ENCODE measurements at places on chromosomes 5 and 9.

GRCh38 chr5:179620293-179620692, 3.2 kb downstream of the HNRNPH1 start:
- DNase-seq, result no peak

DNA sequence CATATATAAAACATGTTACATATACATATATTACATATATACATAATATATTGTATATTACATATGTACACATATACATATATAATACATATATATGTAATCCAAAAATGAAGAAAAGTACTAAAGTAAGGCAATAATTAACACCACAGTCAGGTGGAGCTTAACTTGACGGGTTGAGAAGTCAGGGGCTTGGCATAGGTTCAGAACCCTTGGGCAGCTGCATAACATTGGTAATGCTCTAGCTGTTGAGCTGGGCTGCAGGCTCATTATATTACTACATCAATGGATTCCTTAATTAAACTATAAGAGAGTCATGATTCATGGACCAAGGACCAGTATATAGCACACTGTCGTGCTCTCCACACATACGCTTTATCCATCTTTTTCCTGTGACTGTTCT, 435.2 kb upstream of the ADAMTS16 start:
- DNase-seq, result no peak

DNA sequence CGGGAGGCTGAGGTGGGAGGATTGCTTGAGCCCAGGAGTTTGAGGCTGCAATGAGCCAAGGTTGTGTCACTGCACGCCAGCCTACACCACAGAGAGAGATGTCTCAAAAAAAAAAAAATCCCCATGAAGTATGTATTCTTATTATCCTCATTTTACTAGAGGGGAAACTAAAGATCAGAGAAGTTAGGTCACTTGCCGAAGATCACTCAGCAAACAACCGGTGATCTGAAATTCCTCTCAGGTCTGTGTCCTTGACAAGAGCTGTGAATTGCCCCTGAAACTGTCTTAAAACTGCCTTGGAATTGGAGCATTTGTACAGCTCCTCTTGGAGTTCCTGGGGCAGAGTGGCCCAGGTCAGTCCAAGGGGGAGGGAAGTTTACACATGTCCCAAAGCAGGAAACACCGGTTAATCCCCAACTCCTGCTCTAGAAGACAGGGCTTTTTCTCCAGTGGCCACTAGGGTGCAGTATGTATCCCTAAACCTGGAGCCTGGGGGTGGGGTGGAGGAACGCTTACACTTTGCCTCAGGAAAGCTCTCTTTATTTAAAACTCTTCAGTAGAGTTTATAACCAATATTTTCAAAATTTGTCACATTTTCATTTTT, 27.6 kb downstream of the AQP7 start:
- DNase-seq, result peak; percentile 81

- no peak for DNase-seq
Observed at GRCh38 chr9:13513716-13514444, 234.4 kb upstream of the MPDZ start.

DNA sequence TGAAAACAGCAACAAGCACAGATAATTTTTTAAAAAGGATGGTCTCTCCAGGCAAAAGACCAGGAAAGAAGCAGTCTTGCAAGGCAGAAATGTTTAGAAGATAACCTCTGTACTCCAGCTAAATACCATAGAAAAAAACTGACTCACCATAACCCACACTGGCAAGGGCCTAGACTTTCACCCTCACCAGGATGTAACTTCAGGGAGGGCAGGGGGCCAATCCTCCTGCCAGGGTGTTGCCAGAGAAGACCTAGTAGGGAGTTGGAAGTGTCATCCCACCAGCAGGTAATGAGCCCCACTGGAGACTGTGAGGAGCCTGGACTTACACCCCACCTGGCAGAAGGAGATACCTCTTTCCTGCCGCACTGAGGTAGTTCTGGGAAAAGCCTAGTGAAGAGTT, 97.6 kb downstream of the PRELID2 start:
- no peak for DNase-seq

DNA sequence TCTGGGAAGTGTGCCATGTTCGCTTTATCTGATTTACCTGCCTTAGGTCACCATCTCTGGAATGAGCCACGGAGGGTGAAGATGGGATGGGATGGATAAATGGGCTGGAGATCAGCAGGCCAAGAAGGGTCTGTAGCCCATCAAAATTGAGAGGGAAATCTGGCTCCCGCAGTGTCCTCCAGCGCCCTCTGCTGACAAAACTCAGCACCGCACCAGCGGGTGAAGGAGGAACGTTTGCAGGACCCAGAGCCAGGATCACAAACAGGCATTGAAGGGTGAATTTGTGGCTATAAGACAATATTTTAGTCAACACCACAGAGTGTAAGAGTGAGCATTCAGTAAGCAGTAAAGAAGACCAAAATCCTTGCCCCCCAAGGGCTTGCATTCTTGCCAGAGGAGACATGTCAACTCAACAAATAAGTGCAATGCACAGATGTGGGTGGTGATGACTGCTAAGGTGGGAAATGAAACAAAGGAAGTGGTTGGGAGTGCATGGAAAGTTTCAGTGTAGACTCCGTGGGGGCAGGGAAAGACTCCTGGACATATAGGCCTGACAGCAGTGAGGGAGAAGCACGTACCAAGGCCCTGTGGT, 124.4 kb downstream of the TENT4A start:
- DNase-seq, result peak; percentile 30

- peak; percentile 44 for DNase-seq
Observed at GRCh38 chr9:34124926-34125325, 1.6 kb downstream of the DCAF12 start.

GRCh38 chr9:105858877-105859276, 164.5 kb downstream of the TMEM38B start:
- DNase-seq, result no peak

DNA sequence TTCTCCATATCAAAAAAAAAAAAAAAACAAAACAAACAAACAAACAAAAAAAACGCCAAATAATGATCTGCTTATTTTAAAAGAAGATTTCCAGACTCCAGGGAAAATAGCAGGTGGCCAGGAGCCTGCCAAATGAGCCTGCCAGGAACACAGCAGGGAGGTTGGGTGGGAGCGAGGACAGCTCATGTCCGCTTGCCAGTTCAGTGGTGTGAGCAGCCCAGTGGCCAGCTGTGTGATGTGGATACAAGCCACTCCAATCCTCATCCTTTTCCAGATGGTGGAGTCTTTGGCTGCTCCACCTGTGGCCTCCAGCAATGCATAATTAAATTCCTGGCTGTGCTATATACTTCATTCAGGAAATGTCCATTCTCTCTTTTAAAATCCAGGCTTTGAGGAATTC, 1025.1 kb upstream of the C9orf72 start:
- DNase-seq, result no peak

DNA sequence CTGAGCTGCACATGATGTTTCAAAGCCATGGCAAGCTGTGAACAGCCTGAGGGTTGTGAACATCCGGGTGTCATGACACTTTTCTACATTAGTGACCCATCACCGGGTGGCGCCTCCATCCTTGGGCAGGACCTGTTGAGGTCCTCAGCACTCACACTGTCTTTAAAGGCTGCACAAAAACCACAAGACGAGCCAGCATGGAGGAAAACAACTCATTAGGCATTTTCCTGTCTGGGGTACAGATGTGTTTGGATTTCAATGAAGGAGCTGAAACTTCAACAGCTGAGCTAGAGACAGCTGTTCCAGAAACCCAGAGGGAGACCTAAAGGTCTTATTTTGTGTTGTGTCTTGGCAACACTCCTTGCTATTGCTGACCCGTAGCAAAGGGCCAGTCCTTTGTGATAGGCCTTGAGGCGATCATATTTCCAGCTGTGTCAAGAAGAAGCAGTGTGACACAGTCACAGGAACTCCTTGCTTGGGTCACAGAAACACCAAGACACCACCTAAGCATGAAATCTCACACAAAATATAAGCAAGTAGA, 151.8 kb upstream of the VLDLR start:
- peak; percentile 3 for DNase-seq

DNA sequence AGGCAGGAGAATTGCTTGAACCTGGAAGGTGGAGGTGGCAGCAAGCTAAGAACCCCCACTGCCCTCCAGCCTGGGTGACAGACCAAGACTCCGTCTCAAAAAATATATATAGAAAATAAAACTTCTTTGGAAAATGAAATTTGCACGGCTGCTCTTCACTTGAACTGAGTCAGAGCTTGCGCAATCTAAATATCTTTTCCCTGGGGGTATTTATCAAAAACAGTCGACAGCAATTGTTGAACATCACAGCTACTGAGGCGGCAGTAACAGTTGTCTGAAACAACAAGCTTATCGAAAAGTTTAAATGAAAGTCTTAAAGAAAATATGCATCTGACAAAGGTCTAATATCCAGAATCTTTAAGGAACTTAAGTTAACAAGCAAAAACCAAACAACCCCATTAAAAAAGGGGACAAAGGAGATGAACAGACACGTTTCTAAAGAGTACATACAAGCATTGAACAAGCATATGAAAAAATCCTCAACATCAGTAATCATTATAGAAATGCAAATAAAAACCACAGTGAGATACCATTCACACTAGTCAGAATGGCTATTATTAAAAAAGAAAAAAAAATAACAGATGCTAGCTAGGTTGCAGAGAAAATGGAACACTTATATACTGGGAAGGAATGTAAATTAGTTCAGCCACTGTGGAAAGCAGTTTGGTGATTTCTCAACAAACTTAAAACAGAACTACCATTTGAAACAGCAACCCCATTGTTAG, 153.6 kb upstream of the CDH9 start:
- no peak for DNase-seq

GRCh38 chr9:86577420-86578333, 223.5 kb upstream of the TUT7 start:
- DNase-seq, result no peak

GRCh38 chr5:170311511-170312300, 14.1 kb upstream of the LCP2 start:
- no peak for DNase-seq

DNA sequence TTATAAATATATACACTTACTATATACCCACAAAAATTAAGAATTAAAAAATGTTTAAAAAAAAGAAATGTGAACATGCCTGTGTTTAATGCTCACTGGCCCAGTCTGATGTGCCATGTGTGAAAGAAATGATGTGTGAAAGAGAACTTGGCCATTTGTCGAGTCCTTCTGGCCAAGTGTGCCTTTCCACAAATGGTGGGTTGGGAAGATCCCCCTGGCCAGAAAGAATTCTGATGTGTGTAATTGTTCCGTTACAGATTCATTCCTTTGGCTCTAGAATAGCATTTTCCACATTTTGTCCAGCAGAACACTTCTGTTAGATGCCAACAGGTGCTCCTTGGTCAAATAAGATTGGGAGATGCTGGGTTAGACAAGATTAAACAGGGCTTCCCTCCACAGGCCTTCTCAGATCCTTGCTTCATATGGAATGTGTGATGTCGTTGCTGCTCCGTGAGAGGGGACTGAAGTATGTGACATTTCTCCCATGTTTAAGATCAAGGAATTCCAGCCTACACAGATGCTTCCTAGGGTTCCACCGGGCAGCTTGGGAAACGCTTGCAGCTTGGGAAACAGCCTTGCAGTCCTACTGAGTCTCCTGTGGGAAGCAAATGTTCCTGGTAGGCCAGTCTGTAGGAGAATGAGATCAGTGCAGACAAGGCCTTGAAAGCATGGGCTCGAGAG, 32.1 kb downstream of the GDNF start:
- DNase-seq, result no peak

DNA sequence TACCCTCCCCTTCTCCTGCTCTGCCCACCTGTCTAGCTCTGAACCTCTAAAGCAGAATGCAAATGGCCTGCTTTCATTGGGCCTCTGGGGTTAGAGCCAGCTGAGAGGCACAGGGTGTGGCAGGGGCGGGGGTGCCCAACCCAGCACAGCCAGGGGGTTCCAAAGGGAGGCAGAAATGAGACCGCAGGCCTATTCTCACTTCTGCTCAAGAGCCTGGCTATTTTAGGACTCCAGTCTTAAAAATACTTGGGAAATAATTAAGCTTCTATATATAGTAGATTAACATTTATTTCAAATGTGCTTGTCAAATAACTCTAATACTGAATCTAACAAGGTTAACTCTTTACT, 5.7 kb downstream of the QSOX2 start:
- DNase-seq, result no peak

DNA sequence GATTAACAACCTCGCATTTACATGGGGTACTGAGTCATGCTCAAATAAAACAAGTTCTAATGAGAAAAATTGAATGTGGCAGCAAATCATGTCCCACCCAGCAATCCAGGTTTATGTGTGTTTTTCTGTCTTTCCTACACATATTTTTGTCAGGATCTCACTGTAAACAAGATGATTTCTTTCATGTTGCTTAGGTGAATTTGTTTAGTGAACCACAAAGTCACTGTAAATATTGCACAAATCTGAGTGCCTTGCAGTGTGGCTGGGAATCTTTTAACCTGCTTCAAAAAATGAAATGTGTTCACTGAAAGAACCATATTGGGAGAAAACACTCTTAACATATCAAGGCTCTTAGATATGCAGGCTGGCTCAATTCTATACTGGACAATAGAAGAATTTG, 23.1 kb upstream of the ZCCHC7 start:
- no peak for DNase-seq

- no peak for DNase-seq
Observed at GRCh38 chr5:138602371-138603000, 27.3 kb upstream of the HSPA9 start.

DNA sequence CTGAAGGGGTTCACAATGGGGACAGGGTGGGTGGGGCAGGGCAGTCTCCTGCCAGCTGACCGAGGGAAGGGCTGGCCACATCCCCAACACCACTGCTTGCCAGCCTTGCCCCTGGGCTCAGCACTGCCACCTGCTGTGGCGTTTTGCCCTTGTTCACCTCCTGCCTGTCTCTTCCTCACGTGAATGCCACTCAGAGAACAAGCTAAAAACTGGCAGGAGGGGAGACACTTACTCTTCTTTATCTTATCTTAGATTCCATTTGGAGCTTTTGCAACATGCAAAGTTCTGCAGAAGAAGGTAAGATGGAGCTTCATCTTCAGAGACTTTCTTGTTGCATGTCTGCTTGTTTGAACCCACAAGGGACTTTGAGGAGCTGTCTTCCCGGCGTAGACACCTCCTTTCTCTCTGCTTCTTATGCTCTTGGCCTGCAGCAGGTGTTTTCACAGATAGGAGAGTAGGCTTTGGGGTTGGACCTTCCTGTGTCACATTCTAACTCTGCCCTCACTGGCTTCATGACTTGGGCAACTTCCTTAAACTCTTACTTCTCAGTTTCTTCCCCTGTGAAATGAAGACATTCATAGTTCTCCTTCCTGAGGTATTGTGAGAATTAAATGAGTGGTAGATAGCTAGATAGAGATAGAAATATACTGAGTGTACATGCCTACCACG, 4.1 kb downstream of the LRSAM1 start:
- DNase-seq, result peak; percentile 76

DNA sequence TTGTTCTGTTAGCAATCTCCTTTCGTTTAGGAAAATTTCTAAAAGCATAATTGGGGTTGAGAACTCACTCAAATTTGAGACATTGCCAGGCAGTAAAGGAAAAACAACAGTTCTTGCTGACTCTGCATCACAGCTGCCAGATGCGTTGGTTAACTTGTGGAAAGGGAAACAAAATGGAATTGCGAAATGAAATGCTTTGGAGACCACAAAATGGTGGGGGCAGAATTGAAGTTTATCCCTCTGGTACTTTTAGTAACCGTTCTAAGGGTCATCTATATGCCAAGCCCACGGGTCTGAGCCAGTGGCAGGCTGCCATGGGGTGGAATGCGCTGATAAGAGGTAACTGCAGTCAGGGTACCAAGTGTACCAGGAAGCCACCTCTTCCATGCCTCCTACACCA, 28.6 kb upstream of the SELENOP start:
- peak; percentile 38 for DNase-seq
